ENCODE measurements at places on chromosomes 3 and 15.

DNA sequence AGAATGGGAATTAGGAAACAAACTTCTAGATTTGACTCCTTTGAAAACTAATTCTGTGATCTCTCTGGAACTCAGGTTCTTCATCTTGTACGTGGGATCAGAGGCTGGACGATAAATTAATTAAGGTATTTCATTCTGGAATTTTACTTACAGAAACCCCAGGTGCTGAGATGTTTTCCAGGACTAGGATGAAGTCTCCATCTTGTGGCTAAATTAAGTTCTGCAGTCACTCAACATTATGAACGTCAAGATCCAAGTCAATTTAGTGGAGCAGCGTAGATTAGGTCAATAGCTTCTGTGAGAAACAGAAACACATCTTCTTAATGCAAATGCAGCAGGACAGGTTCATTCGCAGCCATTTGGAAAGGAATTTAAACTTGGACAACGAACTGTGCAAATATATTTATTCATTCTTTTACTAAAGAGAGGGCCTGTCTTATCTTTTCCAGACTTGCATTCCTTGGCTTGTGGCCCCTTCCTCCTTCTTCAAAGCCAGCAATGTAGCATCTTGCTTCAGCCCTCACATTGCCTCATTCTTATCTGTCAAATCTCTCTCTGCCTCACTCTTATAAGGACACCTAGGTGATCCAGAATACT is 26.7 kb upstream of the TMC3 start:
- peak; percentile 71 for DNase-seq

DNA sequence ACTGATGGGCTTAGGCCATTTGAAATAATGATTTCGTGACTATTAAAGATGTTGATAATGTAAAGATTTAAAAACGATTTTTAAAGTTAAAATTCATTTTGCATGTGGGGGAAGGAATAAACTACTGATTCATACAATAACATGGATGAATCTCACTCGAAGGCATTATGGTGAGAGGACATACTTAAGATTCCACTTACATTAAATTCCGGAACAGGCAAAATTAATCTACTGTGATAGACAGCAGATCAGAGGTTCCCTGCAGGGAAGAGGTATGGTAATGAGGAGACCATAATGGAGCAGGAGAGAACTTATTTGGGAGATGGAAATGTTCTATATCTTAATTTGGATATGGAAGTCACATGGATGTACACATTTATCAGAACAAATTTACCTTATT is 28.4 kb upstream of the RAB6B start:
- DNase-seq, result no peak

DNA sequence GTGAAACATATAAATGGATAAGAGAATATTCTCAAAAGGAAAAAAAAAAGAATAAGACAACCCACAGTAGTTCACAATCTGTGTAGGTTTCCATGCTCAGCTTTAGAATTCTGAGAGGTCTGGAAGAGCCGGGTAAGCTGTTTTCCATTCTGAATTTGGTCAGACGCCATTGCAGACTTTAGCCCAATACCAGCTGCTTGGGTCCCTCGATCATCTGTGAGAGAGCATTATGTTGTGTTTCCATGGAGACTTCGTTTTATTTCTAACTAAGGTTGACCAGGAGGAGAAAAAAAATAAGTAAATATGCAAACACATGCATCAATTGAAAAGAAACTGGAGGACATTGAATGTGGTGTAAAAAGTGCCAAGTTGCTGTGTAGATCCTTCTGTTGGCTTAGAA is 25.5 kb downstream of the KCNAB1 start:
- DNase-seq, result no peak

GRCh38 chr3:24385012-24385615 is 109.5 kb downstream of the THRB start:
- no peak for DNase-seq

GRCh38 chr15:25700916-25701315 is 162.2 kb downstream of the ATP10A start:
- no peak for DNase-seq

DNA sequence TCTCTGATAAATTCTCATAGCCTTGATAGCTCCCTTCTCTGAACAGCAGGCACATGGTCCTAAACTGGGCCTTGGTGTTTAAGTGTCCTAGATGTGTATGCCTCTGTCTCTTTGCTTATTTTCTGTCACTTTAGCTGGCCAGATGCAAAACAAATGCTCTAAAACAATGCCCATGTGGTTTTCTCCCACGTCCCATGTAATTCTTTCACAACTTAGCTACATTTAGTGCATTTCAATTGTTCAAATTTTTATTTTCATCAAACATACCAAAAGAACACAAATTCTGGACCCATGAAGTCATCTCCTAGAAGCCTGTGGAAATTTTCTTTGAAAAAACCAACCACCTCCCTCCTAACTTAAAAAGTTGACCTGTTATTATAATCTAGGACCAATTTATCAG is 491.3 kb upstream of the AGTR1 start:
- DNase-seq, result no peak

- DNase-seq, result no peak
Observed at GRCh38 chr15:43258781-43259180, 7.9 kb downstream of the TGM5 start.

GRCh38 chr15:50751394-50751793 is 14.1 kb downstream of the SPPL2A start:
- no peak for DNase-seq

DNA sequence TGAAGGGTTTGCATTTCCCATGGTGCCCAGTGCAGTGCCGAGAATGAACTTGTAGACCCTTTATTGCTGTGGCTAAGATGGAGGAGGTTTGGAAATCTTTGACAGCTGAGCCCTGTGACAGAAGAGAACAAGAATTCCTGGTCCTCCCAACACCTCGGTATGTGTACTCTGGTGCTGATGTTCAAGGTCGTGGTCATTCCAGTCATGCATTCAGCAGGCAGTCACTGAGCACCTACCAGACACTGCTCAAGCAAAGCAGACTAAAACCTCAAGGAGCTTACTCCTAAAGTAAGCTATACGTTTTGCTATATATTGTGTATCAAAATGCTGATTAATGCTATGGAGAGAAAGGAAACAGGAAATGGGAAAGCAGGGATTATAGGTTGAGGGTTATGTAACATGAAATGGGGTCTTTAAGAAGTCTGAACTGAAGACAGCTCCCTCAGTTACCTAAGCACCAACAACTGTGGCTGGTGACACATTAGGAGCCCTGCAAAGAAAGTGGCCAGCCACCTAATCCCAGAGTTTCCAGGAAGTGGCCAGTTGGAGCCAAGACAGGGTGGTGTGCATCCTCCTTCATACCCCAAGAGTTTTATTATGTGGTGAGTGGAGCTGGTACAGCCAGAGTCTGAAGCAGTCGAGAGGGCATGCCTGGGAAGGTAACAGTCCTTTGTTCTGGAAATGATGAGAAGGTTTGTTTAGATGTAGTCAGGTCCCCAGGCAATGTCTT is 65.0 kb downstream of the CCNL1 start:
- no peak for DNase-seq

GRCh38 chr3:123070510-123070909 is 3.7 kb downstream of the PDIA5 start:
- no peak for DNase-seq

- peak; percentile 74 for DNase-seq
Observed at GRCh38 chr3:184320104-184320445, 5.7 kb downstream of the EIF4G1 start.

DNA sequence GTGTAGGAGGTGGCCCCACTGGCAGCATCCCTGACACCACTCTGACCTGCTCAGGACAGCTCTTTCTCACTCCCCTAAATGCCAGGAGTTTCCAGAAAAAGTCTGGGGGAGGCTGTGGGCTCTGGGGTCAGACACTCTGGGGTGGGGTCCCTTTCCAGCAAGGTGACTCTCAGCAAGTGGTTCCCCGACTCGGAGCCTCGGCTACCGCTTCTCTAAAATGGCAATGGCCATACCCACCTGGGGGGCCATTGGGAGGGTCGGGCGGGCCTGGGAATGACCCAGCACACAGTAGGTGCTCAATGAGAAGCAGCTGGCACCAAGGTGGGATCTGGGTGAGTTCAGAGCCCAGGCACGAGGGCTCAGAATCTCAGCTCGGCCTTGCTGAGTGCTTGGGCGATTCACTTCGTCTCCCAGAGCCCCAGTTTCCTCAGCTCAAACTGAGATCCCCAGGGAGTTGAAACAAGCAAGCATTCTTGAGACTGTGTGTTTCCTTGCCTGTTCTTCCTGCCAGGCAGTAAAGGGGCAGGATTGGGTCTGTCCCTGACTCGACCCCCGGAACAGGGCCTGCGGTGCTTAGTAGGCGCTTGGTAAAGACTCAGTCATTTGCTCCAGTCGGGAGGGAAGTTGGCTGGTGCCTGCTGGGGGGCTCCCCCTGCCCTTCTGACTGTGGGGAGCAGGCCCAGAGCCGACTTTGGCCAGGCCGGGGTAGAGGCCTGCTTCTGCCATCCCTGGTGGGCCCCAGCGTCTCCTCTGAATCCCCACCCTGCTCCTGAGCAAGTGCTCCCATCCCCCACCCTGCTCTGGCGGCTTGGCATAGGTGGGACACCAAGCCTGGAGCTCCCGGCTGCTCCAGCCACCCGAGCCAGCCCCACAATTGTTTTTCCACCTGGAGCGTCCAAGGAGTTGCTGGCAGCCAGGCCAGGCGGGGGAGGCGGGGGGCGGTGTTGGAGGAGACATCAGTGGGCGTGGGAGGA is 32.9 kb upstream of the FBLN2 start:
- DNase-seq, result no peak

- DNase-seq, result peak; percentile 13
Observed at GRCh38 chr15:70974004-70974832, 81.6 kb downstream of the LRRC49 start.

GRCh38 chr15:41104234-41104633 is 11.8 kb downstream of the INO80 start:
- DNase-seq, result no peak

DNA sequence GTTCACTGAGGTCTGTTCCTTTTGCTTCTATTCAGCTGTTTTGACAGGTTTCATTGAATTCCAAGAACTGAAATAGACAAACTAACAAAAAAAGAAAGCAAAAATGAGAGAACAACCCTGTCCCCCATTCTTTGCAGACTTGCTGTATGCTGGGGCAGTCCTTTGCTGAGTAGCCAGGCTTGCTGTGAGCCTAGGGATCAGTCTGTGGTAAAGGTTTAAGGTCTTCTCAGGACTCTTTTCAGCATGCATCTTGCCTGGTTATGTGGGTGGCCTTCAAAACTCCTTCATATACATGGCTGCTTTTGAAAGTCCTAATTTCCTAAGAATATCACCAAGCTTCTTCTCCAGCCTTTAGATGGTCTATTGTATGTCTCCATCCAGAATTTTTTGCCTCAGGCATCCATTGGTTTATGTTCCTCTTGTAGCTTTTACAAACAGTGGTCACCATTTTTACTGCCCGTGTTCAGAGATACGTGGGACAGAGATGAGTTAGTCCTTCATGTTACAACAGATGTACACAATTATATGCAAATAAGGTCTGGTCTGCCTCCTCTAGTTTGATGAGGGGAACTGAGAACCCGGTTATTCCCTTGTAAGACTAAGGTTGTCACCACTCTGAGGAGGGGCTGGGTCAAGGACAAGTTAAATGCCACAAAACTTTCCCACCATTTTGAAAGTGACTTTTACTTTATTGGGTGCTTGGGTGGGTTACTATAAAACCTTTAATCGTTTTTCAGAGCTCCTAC is 41.4 kb downstream of the SACM1L start:
- DNase-seq, result no peak

DNA sequence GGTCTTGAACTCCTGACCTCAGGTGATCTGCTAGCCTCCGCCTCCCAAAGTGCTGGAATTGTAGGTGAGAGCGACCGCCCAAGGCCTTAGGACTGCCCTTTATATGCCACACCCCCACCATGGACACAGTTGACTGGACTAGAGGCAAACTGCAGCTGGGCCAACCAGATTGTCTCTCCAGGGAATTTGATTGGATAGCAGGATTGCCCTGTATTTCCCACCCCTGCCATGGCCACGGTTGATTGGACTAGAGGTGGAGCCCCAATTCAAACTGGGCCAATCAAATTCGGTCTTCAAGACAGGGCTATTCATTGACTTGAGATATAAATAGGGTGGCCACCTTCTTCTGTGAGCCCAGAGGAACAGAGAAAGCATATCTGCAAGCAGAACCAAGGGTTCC is 6.9 kb upstream of the CLPX start:
- no peak for DNase-seq

GRCh38 chr3:110181226-110181625 is 843.9 kb upstream of the DPPA4 start:
- DNase-seq, result no peak

DNA sequence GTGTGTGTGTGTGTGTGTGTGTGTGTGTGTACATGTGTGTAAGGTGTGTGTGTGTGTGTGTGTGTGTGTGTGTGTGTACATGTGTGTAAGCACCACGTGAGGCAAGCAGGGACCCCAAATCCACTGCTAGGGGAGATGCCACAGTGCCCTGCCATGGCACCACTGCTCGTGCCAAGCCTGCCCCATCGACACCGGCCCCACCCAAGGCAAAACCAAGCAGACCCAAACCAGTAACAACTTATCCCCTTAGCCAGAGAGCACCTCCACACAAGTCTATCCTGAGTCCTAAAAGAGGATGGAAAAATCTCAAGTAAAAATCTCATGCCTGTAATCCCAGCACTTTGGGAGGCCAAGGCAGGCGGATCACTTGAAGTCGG is 45.1 kb downstream of the BDH1 start:
- no peak for DNase-seq

DNA sequence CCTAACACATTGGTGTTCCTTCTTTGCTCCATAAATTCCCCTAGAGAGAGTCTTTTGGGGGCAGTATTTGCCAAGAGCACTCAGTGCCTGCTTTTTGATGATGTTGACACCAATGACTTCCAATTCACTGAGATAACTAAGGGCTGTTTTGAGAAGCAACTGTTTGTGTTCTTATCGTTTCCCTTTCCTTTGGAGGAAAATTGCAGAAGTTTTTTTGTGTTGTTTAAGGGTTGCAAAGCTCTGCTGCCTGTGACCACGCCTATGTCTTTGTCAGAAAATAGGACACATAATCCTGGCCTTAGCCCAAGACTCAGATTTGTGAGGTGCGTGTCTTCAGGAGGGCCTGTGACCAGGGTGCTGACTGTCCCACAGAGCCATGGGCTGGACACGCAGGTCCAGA is 99.6 kb downstream of the FAM43A start:
- DNase-seq, result no peak

GRCh38 chr15:66737243-66738010 is 35.4 kb downstream of the SMAD6 start:
- DNase-seq, result no peak

Data from Kasumi-1 (cell line).